SK-MEL-5 (cell line): ENCODE measurements at places on chromosomes 12 and 14. TPM values are rescaled to one million over a fixed set of nuclear protein-coding genes. Genes with fewer than 3 reads are reported as not detected.

Gene PRIMA1
- total RNA-seq, result 0.95 and 1.0 TPM in 2 replicates

- no peak for DNase-seq
These were observed 36.9 kb upstream of the WDR89 start for GRCh38 chr14:63678536-63678935.

GRCh38 chr14:105938055-105938863, 411.9 kb downstream of the TMEM121 start:
- DNase-seq, result no peak

DNA sequence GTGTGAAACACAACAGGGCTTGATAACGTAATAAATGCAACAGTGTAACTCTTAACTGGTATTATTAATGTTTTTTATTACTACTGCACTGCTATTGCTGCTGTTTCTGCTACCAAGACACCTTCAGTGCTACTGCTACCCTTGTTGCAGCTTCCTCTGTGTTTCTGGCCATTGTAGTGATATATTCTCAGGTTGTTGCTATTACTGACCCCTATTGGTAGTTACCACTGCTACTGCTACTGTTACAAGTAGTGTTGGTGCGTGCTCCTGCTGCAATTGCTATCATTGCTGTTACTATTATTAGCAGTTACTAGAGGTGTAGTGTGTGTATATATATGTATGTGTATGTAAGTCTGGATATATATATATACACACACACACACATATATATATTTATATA, 87.2 kb upstream of the PTPRB start:
- peak; percentile 59 for DNase-seq

DNA sequence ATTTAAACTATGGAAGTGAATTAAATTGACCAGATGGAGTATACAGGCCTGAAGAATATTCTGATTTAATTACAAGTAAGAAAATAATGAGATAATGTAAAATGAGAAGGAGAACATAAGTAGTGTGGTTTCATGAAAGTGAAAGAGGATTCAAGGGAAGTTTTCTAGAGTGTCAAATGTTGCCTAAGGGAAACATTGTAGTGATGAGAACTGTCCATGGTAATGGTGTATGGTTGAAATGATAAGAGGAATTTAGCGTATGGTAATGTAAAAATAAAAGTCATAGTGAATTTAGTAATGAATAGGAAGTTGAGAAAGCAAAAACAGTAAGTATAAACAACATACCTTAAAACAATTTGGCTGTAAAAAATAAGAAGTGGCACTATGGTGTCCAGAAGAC, 1954.6 kb upstream of the FLRT2 start:
- DNase-seq, result no peak

Gene SIX6
- total RNA-seq, result 0.08 TPM in 1 of 2 replicates, not detected in the other

GRCh38 chr12:123227581-123228258, 5.2 kb downstream of the MPHOSPH9 start:
- no peak for DNase-seq

GRCh38 chr12:66024949-66025348, 105.6 kb downstream of the LLPH start:
- DNase-seq, result no peak

DNA sequence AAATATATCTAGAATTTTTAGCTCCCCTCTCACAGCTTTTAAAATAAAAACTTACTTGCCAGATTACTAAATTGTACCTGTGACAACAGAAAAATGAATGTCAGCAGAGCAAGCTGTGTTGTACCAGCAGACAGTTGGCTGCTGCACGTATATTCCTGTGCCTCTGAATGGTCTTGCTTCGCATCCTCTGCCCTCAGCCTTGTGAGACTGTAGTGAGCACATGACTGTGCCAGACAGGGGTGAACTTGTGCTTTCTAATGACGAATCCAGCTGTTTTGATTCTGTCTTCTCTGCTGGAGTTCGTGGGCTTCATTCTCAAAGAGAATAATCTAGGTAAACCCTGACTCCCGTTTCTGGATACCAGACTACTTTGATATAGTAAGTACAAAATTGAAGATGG, 58.3 kb upstream of the FRMD6 start:
- peak; percentile 90 for DNase-seq

Gene PMCH
- total RNA-seq, result not detected in 2 replicates

DNA sequence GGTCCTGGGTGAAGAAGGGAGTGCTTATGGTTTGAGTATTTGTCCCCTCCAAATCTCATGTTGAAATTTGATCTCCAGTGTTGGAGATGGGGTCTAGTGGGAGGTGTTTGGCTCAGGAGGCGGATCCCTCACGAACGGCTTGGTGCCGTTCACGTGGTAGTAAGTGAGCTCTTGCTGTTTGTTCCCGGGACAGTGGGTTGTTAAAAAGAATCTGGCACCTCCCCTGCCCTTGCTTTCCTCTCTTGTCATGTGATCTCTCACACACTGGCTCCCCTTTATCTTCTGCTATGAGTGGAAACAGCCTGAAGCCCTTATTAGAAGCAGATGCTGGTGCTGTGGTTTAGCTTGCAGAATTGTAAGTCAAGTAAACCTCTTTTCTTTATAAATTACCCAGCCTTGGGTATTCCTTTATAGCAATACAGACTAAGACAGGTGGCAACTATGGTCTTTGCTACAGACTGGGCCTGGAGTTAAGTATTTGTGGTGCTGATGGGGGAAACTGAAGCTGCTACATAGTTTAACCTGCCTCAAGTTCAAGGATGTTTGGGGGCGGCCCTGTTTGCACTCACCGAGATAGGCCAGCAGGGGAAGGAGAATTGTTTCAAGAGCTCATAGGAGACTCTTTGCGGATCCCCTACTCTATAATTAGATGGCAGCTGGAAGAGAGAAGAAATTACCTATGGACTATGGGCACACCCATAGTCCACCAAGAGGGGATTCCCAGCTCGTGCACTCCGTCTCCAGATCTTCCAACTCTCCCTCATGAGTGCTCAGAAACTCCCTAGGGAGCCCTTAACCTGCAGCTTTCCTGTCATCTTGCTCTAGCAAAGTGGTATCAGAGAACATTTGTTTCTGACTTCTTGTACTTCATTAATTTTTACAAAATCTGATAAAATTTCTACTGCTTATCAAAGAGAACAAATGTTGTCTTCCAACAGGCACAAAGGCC, 164.6 kb downstream of the SLC15A5 start:
- DNase-seq, result peak; percentile 39
